ENCODE measurements at places on chromosomes 6 and 20. TPM values are rescaled to one million over a fixed set of nuclear protein-coding genes. Genes with fewer than 3 reads are reported as not detected.

Gene NDUFAF4
- polyA plus RNA-seq, result 67.5 TPM

Gene PABPC1L
- polyA plus RNA-seq, result 2.6 TPM

Gene RIMS4
- not detected for polyA plus RNA-seq

Gene MEP1A
- not detected for polyA plus RNA-seq

Gene FAM217A
- polyA plus RNA-seq, result not detected

Gene SIRPD
- not detected for polyA plus RNA-seq

Gene TREM1
- not detected for polyA plus RNA-seq

Gene ZBTB12
- polyA plus RNA-seq, result not detected

Gene TMEM244
- not detected for polyA plus RNA-seq

Gene HCRTR2
- not detected for polyA plus RNA-seq

Gene RIN2
- not detected for polyA plus RNA-seq

Gene PRR3
- polyA plus RNA-seq, result 14.2 TPM

DNA sequence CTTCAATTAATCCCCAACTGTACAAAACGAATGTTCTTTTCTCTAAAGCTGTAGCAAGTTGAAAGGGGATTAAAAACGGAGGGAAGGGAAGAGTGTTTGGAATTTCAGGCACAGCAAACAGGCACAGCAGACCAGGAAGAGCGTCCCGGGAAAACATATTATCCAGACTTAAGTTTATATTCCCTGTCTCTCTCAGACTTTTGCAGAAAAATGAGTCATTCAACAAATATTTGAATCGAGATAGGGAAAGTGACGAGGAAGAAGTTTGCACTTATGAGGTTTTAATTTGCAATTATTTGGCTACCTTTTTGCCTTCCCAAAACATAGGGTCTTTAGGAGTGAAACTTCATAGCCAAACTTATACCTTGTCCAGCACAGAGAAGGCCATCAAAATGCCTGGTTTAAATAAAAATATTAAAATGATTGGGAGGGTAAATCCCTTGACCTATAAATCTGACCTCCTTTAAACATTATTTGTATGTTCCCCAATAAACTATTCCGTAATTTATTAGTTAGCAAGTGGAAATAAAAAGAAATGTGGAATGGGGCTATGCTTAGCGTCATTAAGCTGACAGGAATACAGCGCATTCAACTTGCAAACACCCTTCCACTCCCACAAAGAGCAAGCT lies 16.0 kb downstream of the HFE start:
- no peak for DNase-seq

- DNase-seq, result no peak
Measured at GRCh38 chr6:32615885-32616532, 21.2 kb upstream of the HLA-DQA1 start.

GRCh38 chr6:4380881-4381281 lies 245.5 kb upstream of the ECI2 start:
- DNase-seq, result no peak

DNA sequence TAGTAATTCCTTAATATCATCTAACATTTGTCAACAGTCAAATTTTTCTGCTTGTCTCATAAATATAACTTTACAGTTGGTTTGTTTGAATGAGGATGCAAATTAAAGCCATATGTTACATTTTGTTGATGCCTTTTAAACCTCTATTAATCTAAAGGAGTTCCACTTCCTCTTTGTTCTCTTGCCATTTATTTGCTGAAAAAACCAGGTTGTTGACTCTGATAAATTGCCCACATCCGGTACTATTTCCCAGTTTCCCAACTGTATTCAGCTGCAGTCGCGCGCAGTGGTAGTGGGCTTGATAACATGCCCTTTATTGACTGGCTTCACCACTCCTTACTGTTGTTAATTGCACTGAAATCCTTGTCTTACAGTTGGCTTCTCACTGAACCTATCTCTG lies 32.8 kb upstream of the SIRPB2 start:
- no peak for DNase-seq

- DNase-seq, result no peak
Measured at GRCh38 chr6:169391473-169392071, 137.9 kb upstream of the THBS2 start.

DNA sequence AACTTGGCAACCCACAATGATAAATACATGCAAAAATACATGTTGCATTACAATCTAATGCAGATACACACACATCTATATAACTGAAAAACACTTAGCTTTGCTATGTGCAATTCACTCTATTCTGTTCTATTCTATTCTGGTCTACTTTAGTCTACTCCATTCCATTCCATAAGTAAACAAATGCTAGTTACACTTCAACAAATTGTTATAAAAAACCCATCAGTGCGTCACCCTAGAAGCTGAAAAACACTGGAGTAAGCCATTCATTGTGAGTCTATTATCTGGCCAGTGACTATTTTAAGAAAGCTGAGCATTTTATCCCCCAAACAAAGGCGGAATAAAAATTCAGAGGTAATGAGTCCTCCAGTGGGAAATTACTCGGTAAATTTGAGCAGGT lies 315.7 kb upstream of the EPHA7 start:
- DNase-seq, result no peak

DNA sequence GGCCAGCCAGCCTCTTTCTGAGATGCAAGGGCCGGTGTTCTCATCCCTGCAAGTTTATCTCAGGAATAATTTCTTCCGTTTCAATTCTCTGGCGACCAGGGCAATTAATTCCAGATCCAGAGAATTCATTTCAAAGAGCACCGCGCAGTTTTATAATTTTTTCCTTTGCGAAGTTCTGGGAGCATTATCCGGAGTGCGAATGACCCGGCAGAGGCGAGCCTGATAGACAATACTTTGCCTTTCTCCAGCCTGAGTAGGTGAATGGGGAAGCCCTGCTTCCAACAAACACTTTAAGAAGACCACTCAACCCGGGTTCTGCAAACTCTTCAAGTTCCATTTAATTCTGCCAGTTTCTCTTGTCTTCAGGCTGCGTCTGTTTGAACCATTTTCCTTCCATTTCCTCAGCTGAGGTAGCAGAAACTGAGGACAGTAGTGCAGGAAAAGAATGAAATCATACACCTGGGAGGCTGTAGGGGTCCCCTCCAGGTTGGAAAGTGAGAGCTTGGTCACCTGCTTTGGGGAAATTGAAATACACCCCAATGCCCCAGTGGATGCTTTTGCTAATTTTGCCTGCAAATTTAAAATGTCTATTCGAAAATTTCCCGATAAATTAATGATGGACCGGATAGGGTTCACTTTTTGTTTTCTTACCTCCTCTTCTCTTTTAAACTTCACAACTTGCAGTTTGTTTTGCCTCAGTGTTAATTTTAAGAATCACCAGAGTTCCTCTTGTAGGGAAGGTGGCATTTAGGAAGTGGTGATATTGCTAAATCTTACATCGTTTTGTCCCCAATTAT lies 1.1 kb downstream of the VGLL2 start:
- no peak for DNase-seq

- DNase-seq, result no peak
Measured at GRCh38 chr6:15621203-15622044, 41.4 kb downstream of the DTNBP1 start.

DNA sequence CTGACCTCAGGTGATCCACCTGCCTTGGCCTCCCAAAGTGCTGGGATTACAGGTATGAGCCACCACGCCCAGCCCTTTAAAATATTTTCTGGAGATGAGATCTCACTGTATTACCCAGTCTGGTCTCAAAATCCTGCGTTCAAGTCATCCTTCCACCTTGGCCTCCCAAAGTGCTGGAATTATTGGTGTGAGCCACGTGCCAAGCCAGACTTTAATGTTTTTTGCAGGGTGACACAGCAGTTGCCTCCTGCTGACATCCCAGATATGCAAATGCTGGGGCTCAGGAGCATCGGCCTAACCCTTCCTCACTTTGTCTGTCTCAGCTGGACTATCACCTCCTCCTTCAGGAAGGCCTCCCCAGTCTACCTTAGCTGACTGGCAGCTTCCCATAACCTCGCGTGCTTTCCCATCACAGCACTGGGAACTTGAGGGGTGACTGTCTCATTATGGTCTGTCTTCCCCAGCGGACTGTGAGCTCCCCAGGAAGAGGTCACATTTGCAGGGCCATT lies 14.3 kb upstream of the ID1 start:
- DNase-seq, result no peak

DNA sequence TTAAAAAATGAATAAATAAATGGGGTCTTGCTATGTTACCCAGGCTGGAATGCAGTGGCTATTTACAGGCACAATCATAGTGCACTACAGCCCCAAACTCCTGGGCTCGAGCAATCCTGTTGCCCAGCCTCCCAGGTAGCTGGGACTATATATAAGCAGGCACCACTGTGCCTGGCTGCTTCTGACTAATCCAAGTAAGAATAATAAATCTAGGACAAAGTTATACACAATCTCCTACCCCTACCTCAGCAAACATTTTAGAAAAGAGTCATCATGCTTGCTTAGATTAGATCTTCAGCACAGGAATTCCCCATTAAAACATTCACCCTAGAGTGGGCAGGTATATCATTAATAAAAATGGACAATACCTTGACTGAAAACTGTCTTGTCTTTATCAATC lies 124.6 kb downstream of the REV3L start:
- DNase-seq, result no peak

DNA sequence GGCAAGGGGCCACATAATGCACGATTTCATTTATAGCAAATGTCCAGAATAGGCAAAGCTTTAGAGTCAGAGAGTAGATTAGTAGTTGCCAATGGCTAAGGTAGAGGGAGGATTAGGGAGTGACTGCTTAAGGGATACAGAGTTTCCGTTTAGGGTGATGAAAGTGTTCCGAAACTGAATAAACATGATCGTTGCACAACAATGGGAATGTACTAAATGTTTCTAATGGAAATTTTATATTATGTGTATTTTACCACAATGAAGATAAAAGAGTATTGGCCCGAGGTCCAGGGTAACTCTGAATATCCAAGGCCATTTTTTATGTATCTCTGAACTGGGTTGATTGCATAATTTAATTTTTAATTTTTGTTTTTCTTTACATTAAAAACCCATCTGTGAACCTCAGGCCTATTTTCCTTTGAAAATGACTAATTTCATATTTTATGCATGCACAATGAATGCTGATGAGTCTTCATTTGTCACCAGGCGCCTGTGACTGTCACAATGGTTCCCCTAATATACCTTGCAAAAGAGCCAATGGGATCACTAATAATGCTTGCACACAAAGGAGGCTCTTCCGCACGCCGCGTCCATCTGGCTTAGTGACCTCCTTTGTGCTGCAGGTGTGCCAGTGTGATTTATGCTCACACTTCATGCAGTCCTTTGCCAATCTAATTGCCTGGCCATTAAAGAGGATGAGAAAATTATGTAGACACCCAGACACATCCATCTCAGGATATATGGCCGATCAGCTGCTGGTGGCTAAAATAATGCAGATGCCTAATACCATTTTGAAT lies 612.5 kb downstream of the CDH26 start:
- no peak for DNase-seq

GRCh38 chr6:148747145-148747470 lies 278 bp downstream of the UST start:
- DNase-seq, result no peak

- DNase-seq, result no peak
Measured at GRCh38 chr20:56487216-56487615, 18.8 kb downstream of the RTF2 start.

GRCh38 chr6:84606860-84607259 lies 157.5 kb downstream of the TBX18 start:
- no peak for DNase-seq

- DNase-seq, result no peak
Measured at GRCh38 chr6:99121748-99122147, 174.0 kb upstream of the FBXL4 start.

GRCh38 chr6:123616942-123617341 lies 19.8 kb downstream of the TRDN start:
- no peak for DNase-seq

- DNase-seq, result peak; percentile 54
Measured at GRCh38 chr20:44217342-44218092, 6.9 kb upstream of the OSER1 start.

- peak; percentile 69 for DNase-seq
Measured at GRCh38 chr20:31722257-31723068, at the start of gene BCL2L1. TSS of gene BCL2L1 (minus strand) at chr20:31722868. CDS start at chr20:31722218, 650 bp downstream.

GRCh38 chr6:79544299-79544927 lies 7.2 kb upstream of the LCA5 start:
- no peak for DNase-seq

Measured in naive B cell (primary cell).